ENCODE measurements at places on chromosomes 12 and 14.

DNA sequence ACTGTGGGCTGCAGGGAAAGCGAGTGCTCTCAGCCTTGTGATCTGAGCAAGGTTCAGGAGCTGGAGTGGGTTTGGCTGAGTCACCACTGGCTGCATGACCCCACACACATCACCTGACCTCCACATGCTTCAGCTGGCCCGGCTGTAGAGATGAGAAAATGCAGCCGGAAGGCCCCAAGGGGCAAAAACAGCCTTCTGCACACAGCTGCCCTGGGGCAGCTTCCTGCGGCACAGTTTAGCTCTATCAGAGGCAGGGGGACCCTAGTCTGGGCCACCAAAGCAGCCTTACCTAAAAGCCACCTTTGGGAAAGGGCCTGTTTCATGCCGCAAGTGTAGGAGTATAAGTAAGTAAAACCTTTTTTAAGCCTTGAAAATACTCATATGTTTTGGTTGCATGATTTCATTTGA lies 123.3 kb downstream of the SSPN start:
- no peak for DNase-seq

DNA sequence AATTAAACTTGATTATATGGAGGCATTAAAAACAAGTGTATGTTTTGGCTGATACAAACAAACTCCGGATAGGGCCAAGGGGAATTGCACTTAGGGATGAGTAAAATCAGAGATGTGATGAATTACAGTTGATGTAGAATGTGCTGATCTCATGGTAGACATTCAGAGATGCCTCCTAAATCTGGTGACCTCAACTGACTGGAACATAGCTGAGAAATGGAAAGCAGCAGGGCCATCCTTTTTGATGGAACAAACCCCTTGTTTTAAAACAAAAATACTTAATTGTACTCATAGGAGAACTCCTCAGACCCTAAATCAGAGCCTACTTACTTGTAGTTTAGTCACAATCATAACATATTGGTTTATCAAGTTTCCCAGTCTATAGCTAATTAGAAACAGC lies 122.8 kb downstream of the C12orf75 start:
- DNase-seq: no peak

DNA sequence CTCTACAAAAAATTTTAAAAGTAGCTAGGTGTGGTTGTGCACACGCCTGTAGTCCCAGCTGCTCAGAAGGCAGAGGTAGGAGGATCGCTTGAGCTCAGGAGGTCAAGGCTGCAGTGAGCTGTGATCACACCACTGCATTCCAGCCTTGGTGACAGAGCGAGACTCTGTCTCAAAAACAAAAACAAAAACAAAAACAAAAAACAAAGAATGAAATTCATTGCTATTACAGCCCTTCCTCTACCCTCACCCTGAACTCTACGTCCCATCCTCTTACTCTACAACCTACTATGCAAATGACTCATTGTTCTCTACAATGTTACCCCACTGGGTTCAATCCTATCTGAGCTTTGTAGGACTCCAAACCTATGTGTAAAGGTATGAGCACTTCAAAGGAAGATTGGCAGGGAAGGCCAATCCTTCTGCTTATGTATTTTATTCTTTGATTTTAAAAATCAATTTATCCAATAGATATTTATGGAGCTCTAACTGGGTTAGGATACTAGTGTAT lies 39.3 kb downstream of the NINJ2 start:
- no peak for DNase-seq

GRCh38 chr12:50803230-50803875 lies 39.4 kb upstream of the TMPRSS12 start:
- DNase-seq: no peak

DNA sequence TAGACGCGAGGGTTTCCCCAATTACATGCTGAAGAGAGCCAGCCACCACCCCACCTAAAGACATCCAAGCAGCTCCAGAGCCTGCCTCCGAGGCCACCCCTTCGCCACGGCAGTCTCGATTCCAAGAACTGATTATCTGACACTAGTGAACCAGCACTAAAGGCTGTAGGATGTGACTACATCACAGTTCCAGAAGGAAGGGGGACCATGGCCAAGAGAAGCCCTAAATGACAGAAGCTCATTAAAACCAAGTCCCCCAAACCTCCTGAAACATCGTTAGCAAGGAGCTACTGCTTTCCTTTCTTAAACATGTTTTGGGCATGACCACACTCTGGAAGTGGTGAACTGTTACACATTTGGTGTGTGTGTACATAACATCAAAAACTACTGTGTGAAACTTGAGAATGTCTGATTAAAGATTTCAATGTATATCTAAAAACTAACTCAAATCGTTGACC lies 88.2 kb downstream of the DUSP16 start:
- DNase-seq: no peak

DNA sequence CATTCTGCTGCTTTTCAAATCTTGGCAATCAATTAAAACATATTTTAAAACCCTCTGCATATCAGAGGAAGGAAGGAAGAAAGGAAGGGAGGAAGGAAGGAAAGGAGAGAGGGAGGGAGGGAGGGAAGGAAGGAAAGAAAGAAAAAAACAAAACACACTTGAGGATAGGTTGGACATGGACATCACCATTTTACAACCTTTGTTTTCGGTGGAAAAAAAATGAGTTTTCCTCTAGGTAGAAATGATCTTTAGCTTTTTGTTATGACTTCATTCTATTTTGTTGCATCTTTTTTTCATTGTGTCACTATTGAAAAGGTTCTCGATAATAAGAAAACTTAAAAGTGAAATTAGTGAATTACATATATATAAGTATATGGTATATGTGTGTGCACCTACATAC lies 522.9 kb downstream of the NOVA1 start:
- DNase-seq: no peak

GRCh38 chr12:123278101-123278627 lies 6.5 kb upstream of the CDK2AP1 start:
- DNase-seq: no peak

DNA sequence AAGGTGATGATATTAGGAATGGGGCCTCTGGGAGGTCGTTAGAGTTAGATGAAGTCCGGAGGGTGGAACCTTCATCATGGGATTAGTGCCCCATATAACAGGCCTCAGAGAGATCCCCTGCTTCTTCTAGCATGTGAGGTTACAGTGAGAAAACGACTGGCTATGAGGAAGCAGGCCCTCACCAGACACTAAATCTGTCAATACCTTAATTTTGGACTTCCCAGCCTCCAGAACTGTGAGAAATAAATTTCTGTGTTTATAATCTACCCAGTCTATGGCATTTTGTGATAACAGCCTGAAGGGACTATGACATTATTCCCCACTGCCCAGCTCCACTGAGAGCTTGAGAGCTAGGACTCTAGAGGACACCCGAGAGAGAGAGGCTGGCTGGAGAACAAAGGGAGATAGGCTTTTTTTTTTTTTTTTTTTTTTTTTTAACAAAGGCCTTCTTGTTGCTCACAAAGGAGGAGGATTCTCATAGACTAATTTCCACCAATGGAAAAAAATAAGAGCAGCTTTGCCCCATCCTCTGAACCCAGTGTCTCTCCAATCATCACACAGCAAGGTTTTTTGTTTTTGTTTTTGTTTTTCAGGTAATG lies 87.8 kb upstream of the EEA1 start:
- no peak for DNase-seq

DNA sequence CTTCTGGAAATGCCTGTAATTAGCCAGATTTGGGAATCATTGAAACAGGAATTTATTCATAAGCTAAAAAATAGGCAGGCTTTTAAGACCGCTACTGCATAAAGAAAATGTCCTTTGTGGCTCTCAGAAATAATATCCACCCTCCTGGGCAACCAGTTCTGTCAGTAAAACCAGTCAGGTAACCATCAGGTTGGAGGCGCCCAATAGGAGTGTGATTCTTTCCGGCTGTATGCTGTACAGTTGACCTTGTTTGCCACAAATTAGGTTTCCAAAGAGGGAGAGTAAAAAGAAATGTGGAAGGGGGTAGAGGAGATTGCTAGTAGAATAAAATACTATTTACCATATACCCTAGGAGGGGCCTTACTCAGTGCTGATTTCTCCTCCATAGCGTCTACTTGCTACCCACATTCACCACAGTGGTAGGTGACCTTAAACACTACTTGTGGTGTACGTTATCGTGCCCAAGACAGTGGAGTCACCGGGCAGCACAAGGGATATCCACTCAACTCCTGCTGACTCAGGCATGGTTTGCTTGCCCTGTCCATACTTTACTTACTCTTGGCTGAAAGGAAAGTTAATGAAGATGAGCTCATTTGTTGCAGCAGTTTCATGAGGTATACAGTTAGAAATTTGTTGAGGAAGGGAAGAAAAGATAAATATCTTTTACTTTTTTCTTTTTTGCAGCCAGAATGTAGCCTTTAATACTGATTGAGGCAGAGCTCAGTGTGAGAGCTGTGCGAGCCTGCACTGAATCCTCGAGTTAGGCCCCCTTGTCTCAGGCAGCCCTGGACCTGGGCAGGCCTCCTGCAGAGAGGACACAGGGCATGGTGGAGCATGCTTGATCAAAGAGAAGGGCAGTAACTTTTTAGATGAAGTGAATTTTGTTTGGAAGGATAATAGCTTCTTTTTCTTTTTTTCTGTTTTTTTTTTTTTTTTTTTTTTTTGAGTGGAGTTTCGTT lies 76.7 kb downstream of the DIP2B start:
- no peak for DNase-seq

DNA sequence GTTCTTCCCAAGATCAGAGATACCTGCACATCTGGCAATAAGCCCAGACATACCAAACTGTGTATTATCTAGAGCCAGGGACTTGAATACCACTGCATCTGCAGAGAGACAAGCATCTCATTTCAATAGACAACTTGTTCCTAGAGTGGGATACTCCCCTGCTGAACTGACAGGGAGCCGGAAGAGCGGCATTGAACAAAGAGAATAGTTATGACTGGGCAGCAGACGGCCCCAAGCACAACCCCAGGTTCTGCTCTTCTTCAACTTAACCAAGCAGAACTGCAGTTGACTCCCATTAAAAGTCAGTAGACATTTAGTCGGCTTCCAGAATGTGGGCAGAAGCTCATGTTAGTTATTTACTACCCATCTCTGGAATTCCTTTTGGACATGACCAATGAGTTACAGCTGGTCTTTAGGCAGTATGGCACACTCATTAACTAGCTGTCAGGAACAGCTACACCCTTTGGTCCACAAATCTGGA lies 112.9 kb downstream of the HMGA2 start:
- no peak for DNase-seq

DNA sequence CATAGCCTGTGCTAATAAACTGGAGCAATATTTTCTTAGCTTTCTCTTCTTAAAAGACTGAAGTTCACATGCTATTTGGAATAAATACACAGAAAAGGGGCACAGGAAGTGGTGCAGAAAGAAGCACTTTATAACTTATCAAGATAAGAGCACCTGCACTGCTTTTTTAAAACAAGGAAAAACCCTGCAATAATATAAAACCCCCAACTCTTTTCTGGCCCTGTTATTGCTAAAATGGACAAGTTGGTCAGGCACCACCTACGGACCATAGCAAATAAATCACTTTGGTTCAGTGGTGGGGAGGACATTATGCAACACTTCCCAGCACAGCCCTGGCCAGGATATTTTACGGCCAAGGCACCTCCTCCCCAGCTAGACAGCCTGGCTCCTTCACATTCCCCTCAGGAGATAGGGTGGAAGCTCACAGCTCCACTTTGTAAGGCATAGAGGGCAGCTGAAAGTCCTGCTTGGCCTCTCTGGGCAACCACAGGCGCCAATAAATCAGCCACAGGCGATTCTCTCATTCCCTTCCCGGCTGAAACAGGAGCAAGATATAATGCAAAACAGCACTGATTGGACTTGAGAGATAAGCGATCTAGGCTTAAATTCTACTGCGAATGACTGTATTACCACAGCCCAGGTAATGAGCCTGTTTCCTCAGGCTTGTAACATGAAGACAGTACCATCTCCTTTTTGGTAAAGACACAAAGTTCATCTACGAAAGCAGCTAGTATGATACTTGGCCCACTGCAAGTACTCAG lies 2.0 kb downstream of the ZBTB25 start:
- DNase-seq: no peak

- peak; percentile 75 for DNase-seq
Observed at GRCh38 chr12:12349711-12350665, at the start of gene MANSC1. Gene MANSC1 (minus strand): TSS chr12:12350242. CDS start chr12:12343314, 6,928 bp downstream.

GRCh38 chr12:124693111-124693723 lies 125.8 kb upstream of the NCOR2 start:
- DNase-seq: no peak

DNA sequence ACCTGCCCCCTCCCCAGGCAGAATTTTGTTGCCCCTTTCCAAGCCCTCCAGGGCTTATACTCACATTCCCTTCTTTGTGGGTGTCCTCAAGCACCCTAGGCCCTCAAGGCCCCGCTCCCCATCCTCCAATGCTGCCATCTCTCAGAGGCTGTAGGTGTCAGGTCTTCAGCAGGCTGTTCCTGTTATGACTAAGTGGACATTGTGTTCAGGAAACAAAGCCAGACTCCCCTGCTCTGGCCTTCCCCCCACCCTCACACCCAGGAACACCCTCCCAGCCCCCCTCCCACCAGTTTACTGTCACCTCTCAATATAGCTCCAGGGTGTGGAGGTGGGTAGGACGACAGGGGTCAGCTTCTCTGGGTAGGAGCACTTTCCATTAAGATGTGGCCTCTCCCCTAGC lies 1.4 kb upstream of the MYH6 start:
- no peak for DNase-seq

DNA sequence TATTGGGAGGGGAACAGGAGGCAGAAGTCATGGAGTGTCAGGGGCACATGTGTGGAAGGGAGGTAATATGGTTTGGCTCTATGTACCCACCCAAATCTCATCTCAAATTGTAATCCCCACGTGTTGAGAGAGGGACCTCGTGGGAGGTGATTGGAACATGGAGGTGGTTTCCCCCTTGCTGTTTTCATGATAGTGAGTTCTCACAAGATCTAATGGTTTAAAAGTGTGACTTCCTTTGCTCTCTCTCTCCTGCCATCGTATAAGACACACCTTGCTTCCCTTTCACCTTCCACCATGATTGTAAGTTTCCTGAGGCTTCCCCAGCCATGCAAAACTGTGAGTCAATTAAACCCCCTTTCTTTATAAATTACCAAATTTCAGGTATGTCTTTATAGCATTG lies 41.6 kb upstream of the CDK17 start:
- DNase-seq: no peak

- no peak for DNase-seq
Observed at GRCh38 chr12:49273726-49274395, 9.0 kb downstream of the TUBA1C start.

- no peak for DNase-seq
Observed at GRCh38 chr12:31298515-31298910, 27.4 kb downstream of the SINHCAF start.

All from posterior cingulate gyrus (tissue), 11 donors.